ENCODE measurements at places on chromosomes 12 and 14.
A peak's percentile ranks its signal among the peaks of the same experiment; 100 is the strongest.

- DNase-seq: no peak
These were observed 158.2 kb upstream of the DIO3 start for GRCh38 chr14:101402936-101403660.

- peak; percentile 1 for DNase-seq
These were observed 35.2 kb upstream of the FAM181A start for GRCh38 chr14:93891756-93892504.

- no peak for DNase-seq
These were observed 167.6 kb downstream of the NAV3 start for GRCh38 chr12:77998236-77998786.

- no peak for DNase-seq
These were observed 154.8 kb upstream of the PRKD1 start for GRCh38 chr14:30082486-30082885.

GRCh38 chr14:22767323-22767589 lies 768 bp downstream of the OXA1L start:
- DNase-seq: no peak

GRCh38 chr14:58331111-58331510 lies 32.8 kb downstream of the ARID4A start:
- peak; percentile 93 for DNase-seq

GRCh38 chr12:67714648-67715047 lies 66.1 kb downstream of the DYRK2 start:
- DNase-seq: peak; percentile 41

DNA sequence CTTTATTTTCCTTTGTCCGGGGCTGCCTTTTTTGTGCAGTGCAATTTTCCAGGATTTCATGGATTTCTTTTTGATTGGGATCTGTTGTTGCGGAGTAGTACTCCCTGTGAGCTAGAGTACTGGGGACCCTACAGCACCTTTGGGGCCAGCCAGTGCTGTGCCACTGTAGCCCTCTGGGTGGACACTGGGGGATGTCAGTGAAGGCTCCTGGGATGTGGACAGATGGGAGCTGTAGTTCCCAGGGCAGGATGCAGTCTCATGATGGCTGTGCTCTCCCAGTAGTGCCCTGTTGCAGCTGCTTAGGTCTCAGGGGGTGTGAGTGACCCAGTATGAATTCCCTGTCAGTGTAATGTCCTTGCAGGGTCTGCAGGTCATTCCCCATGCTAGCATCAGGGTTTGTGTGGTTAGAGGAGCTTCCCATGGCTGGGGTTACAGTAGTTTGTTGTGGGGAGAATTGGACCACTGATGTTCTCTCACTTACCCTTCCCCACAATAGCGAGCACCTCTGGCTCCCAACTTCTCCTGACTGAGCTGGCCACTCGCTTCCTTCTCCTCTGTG lies 72.2 kb downstream of the BRMS1L start:
- DNase-seq: no peak

GRCh38 chr12:92021666-92022035 lies 124.0 kb downstream of the BTG1 start:
- DNase-seq: no peak

GRCh38 chr12:123996581-123996980 lies 23.6 kb downstream of the ZNF664 start:
- DNase-seq: no peak

DNA sequence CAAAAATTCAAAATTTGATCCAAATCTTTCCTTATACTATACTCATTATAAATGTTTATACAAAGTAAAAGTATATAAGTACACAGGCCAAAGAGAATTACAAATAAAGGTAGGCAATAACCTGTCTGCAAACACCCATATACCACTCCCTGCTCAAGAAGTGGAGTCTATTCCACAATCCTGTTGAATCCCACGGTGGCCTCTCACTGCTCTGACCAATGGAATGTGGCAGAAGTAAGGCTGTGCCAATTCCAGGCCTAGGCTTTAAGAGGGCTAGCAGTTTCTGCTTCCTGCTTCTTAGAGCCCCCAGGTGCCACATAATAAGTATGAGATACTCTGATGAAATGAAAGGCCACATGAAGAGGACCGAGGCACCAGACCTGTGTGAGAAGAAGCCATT lies 79.8 kb upstream of the CFL2 start:
- no peak for DNase-seq

GRCh38 chr14:23646648-23647549 lies 10.7 kb downstream of the DHRS2 start:
- peak; percentile 57 for DNase-seq

- DNase-seq: peak; percentile 79
These were observed 62.4 kb downstream of the TMX1 start for GRCh38 chr14:51302295-51303030.

GRCh38 chr14:74979442-74980397 lies 23.0 kb upstream of the EIF2B2 start:
- DNase-seq: peak; percentile 25

GRCh38 chr12:3038166-3038565 lies 39.0 kb upstream of the TSPAN9 start:
- DNase-seq: no peak

DNA sequence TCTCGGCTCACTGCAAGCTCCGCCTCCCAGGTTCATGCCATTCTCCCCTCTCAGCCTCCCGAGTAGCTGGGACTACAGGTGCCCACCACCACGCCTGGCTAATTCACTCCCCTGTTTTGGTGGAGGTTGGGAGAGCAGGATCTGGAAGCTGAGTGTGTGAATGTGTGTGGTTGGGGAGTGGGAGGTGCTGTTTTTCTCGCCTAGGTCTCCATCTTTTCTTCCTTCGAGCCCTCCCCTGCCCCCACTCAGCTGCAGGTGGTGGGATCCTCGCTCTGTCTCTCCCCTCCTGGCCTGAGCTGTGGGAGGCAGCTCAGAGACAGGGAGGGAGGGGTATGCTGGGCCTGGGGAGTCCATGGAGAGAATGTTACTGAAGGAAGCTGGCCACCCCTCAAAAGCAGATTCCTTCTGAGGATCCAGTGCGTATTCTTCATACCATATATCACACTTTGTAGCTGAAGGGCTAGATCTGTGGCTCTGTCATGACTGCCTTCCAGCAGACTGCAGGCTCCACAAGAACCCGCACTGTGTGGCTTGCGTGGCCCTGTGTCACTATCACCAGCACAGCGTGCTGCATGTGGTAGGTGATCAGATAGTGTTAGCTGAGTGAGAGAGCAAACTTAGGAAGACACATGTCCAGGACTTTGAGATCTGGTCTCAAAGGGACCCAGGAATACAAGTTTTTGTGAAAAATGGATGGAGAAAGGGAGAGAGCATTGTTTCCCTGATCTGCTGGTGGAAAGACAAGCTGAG lies 2.8 kb downstream of the KRT83 start:
- DNase-seq: no peak

DNA sequence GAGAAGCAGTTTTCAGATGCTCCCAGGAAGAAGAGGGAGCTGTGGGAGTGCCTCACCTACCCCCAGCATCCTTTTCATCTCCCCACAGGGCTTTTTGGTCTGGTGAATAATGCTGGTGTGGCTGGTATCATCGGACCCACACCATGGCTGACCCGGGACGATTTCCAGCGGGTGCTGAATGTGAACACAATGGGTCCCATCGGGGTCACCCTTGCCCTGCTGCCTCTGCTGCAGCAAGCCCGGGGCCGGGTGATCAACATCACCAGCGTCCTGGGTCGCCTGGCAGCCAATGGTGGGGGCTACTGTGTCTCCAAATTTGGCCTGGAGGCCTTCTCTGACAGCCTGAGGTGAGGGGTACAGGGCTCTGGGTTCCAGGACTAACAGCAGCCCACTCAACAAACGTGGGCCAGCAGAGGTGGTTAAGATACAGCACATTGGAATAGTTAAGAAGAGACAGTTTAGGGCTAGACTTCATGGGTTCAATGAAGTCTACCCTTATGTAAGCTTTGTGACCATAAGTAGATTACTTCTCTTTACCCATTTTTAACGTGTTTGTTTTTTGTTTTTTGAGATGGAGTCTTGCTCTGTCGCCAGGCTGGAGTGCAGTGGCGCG lies 1.5 kb downstream of the RDH5 start:
- no peak for DNase-seq

DNA sequence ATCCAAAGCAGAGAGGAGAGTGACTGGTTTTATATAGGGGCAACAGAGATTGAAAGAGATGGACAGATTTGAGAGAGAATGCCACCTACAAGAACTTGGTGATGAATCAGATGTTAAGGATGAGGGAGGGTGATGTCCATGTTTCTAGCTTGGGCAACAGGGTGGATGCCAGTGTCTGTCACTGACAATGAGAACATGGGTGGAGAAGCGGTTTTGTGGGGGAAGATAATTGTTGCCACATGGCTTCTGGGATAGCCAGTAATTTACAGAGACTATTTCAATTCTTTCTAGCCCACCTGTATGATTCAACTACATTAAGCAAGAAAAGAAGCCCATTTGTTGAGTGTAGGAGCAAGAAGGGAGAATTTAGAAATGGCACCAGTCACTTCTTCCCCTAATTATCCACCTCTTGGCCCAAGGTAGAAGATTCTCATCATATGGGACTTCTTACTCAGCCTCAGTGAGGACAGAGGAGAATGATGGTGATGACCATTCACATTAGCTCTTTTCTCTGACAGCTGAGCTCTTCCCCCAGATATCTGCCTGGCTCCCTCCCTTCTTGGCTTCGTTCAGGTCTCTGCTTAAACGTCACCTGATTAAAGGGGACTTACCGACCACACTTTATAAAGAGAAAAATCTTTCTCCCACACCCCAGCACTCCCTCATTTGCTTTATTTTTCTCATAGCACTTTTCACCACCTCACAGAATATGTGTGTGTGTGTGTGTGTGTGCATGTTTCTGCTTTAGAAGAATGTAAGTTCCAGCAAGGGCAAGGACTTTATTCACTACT lies 117.8 kb downstream of the DUSP6 start:
- no peak for DNase-seq

- DNase-seq: peak; percentile 65
These were observed 413.7 kb downstream of the RAD51B start for GRCh38 chr14:68233101-68233784.

- peak; percentile 89 for DNase-seq
These were observed 133.5 kb downstream of the KCNK10 start for GRCh38 chr14:88189417-88190191.

DNA sequence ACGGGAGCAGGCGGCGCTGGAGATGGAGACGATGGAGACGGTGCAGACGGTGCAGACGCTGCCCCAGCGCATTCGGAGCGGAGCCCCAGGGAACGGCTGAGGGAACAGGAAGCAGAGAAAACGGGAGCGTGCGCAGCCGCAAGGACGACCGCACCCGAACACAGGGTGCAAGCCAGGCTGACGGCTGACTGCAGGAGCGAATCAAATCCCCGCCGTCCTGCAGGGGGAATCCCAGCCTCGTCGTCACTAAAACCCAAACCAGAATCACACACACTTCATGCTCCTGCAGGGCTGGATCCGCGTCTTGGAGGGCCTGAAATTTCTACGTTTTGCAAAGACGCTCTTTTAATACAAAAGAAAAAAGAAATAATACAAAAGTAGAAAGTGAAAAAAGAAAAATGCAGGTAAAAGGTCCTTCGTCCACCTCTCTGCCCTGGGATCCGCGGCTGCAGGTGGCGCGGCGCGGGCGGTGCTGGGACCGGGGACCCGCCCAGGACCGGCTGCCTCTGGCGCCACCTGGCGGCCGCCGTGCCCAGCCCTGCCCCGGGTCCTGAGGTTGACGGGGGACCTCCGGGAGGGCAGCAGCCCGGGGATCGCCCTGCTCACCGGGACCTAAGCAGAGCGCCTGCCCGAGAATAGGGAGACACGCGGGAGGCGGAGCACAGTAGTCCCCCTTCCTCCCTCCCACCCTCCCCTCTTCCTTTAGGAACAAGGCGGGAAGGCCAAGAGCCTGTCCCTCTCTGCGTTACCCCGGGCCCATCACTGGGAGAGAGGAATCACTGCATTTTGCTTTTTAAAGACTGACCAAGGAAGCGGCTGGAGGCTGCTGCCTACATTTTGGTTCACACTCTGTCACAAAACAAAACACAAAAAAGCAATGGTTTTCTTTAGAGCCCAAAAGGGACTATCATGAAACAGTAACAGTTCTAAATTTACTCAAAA lies 20.1 kb downstream of the STX2 start:
- peak; percentile 27 for DNase-seq
